ENCODE measurements at places on chromosomes 2 and 18.

GRCh38 chr18:62586151-62586774 is 63.4 kb downstream of the ZCCHC2 start:
- peak; percentile 75 for DNase-seq

GRCh38 chr2:199118673-199119112 is 339.0 kb downstream of the SATB2 start:
- DNase-seq, result no peak

- no peak for DNase-seq
Observed at GRCh38 chr2:61262699-61263098, 100.7 kb downstream of the C2orf74 start.

GRCh38 chr2:147006736-147007141 is 838.1 kb upstream of the ACVR2A start:
- peak; percentile 97 for DNase-seq

GRCh38 chr2:223846515-223846914 is 9.1 kb upstream of the AP1S3 start:
- DNase-seq, result peak; percentile 89

- no peak for DNase-seq
Observed at GRCh38 chr18:76633588-76634269, 138.7 kb upstream of the ZNF516 start.

DNA sequence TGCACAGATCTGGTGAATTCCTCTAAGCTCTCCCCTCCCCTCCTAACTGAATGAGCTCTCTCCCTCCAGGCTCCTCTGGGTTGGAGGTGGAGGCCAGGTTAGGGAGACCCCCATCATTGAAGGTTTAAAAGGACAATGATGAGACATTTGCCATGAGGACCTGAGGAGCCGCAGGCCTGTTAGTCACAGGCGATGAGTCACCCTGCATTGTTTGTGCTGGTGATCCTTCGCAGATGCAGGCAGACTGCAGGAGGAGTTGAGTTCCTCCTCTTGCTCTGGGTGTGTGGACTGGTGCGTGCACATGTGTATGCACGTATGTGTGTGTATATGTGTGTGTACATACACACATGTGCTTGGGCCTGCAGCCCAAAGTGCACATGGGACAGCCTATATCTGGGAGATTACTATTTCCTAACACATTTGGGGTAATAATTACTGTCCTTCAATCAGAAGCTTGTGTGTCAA is 42.0 kb downstream of the MCFD2 start:
- DNase-seq, result peak; percentile 94
